ENCODE measurements at places on chromosomes 5 and 9.

DNA sequence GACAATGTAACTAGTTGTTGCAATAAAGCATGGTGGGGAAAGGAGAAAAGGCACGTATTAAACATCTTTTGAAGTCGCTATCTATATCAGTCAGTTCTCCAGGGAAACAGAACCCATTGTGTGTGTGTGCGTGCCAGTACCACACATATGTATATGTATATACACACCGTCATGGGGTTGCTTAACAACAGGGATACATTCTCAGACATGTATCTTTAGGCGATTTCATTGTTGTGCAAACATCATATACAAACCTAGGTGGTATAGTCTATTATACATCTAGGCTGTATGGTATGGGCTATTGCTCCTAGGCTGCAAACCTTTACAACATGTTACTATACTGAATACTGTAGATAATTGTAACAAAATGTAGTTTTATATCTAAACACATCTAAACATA is 2.3 kb downstream of the CDKN2B-AS1 start:
- no peak for DNase-seq

GRCh38 chr5:113237893-113238292 is 196.9 kb downstream of the TSSK1B start:
- DNase-seq: no peak

- DNase-seq: no peak
Measured at GRCh38 chr5:3389471-3390026, 206.1 kb upstream of the IRX1 start.

GRCh38 chr5:170542691-170543293 is 39.0 kb downstream of the KCNIP1 start:
- no peak for DNase-seq

- DNase-seq: no peak
Measured at GRCh38 chr5:138354387-138354786, 1.9 kb downstream of the KDM3B start.

DNA sequence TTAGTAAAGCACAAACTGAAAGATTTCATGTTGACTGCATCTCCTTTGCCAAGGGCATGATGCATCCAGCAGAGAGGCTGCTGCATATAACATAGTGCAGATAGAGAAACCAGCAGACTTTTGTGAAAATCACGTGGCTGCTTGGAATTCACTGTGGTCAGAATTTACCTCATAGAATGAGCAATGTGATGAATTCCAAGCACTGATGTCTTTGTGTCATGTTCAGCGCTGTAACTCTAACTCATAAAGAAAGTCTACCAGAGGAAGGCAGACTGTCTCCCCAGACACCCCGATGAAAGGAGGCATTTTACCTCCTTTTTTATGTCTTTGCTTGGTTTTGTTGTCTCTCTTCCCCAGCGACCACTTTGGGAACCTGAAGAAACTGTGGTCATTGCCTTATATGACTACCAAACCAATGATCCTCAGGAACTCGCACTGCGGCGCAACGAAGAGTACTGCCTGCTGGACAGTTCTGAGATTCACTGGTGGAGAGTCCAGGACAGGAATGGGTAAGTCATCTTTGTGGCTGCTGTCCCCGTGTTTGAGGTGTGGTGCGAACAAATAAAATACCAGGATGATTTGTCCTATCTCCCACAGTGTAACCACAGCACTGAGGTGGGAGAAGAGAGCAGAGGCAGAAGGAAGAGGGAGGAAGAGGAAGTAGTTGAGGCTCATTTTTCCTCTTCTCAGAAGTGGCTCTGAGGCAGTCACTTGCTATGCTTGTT is 42.0 kb downstream of the ITK start:
- no peak for DNase-seq

DNA sequence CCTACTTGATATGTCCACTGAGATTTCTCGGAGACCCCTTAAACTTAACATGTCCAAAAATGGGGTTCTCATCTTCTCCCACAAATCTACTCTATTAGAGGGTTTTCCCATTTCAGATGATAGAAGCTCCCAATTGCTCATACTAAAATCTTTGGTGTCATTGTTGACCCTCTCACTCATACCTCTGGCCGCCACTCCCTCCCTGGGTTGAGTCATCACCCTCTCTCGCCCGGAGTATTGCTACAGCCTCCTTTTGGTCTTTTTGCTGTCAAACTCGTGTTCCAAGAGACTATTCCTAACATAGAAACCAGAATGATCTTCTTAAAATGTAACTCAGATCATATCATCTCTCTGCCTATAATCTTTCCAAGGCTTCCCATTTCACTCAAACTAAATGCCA is 91.0 kb upstream of the GNAQ start:
- no peak for DNase-seq

- DNase-seq: no peak
Measured at GRCh38 chr9:133524679-133525228, at the start of gene MYMK. TSS of gene MYMK (minus strand) at chr9:133524959. CDS start at chr9:133524844, 115 bp downstream.

- no peak for DNase-seq
Measured at GRCh38 chr9:21326526-21327139, 8.6 kb downstream of the KLHL9 start.

- no peak for DNase-seq
Measured at GRCh38 chr5:130532786-130533185, 628.5 kb downstream of the CHSY3 start.

GRCh38 chr5:111266491-111266890 is 42.3 kb downstream of the CAMK4 start:
- DNase-seq: no peak

GRCh38 chr9:110389148-110389750 is 51.6 kb upstream of the TXNDC8 start:
- DNase-seq: no peak

- peak; percentile 24 for DNase-seq
Measured at GRCh38 chr5:132050136-132050535, 10.3 kb upstream of the IL3 start.

DNA sequence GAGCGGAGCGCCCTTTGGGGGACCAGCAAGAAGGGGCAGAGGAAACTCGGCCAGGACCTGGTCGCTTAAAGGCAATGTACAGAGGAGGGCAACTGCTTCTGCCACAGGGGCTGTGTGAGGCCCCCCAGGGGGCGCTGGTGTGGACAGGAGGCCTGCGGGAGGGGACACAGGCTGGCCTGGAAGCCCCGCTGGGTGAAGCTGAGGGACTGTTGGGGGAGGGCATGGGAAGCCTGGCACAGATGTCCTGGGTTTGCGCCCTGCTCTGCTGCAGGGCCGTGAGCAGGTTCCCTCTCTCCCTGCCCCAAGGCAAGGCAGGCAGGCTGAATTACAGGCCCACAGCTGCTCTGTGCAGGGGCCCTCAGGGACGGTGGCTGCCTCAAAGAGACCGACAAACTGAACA is 5.4 kb downstream of the MED22 start:
- no peak for DNase-seq

DNA sequence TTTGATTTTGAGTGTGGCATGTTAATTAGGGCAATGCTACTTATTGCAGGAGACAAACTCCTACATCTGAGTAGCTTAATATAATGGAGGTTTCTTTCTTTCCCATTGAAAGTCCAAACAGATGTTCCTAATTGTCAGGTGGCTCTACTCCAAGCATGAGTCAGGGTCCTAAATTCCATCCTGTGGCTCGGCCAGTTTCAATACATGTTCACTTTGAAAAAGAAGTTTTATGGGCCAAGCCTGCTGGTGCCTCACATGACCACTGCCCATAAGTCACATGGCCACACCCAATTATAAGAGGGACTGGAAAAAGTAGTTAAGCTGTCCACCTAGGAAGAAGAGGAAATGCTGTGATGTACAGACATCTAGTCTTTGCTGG is 170.4 kb downstream of the ARRDC3 start:
- no peak for DNase-seq

DNA sequence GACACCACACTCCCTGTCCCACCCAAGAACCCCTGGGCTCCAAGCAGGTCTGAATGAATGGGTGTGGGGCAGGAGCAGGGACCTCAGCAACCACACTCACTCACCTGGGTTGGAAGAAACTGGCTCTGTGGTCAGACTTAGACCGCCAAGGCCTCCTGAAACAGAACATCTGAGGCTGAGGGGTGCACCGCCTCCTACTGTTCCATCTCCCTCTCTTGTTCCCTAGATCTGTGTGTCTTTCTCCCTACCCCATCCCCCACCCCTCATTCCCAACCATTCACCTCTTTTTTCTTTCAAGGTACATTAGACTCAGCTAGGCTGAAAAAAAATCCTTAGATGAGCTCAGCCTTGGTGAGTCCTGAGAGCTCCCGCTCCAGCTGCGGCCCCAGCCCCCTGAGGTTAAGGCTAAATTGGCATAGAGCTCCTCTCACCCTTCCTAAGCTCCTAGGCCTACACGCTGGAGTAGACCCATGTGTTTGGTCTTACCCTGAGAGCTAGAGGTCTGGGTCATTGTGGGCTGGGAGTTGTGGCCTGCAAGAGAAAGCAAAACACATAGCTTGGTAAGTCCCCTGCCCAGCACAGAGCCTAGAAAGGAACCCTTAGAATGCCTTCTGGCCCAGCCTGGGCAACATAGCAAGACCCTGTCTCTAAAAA is 4.8 kb downstream of the ECSCR start:
- no peak for DNase-seq

GRCh38 chr5:88118179-88118578 is 150.5 kb downstream of the TMEM161B start:
- DNase-seq: no peak

GRCh38 chr5:101955891-101956290 is 340.2 kb downstream of the SLCO4C1 start:
- no peak for DNase-seq

DNA sequence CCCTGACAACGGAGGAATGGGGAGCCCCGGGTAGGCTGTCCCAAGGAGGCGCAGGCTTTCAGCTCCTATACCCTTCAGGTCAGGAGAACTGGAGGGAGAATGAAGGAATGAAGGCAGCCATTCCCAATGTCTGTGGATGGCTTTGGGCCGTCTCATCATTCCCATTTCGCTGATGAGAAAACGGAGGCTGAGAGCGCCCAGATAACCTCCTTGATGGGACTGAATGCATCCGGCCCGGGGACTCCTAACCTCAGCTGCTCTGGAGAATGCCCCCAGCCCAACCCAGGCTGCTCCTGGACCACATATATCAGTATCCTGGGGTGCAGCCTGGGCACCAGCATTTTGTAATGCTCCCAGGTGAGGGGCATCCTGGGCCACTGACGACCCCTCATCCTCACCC is 52.6 kb upstream of the RNU6ATAC start:
- no peak for DNase-seq

DNA sequence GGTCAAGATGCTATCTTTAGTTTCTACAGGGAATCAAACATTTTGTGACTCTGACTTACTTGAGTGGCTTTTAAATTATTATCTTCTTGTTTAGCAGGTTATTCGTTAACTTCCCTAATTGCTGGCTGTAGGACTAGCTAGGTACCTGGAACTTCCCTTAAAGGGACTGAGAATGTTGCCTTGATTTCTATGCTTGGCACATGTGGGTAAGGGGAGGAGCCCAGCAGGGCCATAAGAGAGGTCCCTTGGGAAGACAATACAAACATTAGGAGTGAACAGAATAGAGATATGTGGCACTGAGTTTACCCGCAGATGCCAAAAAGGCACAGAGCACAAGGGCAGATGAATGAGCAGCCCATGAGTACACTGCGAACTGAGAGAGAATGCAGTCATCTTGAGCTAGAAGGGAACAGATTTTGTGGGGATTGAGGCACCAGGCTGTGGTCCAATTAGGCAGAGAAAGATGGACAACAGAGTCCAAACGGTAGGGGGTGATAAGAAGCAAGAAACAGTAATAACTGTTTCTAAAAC is 9.8 kb downstream of the CKMT2 start:
- DNase-seq: no peak

GRCh38 chr9:99118782-99119466 is 14.0 kb downstream of the TGFBR1 start:
- DNase-seq: no peak

Data from head of caudate nucleus (tissue), 42 donors.